ENCODE measurements at places on chromosomes 5 and 9. TPM values are rescaled to one million over a fixed set of nuclear protein-coding genes. Genes with fewer than 3 reads are reported as not detected.

The HTR1A gene
- total RNA-seq, result not detected

The SPINK6 gene
- 0.45 TPM for total RNA-seq

The FBP2 gene
- total RNA-seq, result 0.06 TPM

The SLC36A3 gene
- not detected for total RNA-seq

The GABRA1 gene
- total RNA-seq, result not detected

The EGFL7 gene
- 54.3 TPM for total RNA-seq

The CARTPT gene
- not detected for total RNA-seq

The PDE6A gene
- total RNA-seq, result 0.24 TPM

The MYMK gene
- total RNA-seq, result not detected

The CD14 gene
- total RNA-seq, result 4.3 TPM

The DDX4 gene
- total RNA-seq, result not detected

The SPATA31C1 gene
- not detected for total RNA-seq

The ACOT12 gene
- total RNA-seq, result not detected

The SIL1 gene
- 23.7 TPM for total RNA-seq

The NOXA1 gene
- total RNA-seq, result 1.7 TPM

The SCGB3A2 gene
- total RNA-seq, result not detected

The WDR55 gene
- 28.2 TPM for total RNA-seq

The HRCT1 gene
- total RNA-seq, result 0.20 TPM

The FOXD1 gene
- 12.8 TPM for total RNA-seq

The NUP188 gene
- 38.4 TPM for total RNA-seq

The PPP3R2 gene
- not detected for total RNA-seq

The LCN12 gene
- total RNA-seq, result 0.82 TPM

The DNLZ gene
- total RNA-seq, result 40.2 TPM

The FBXW2 gene
- 37.6 TPM for total RNA-seq

The SPINK5 gene
- total RNA-seq, result not detected

The SLC45A2 gene
- total RNA-seq, result not detected

The RIGI gene
- total RNA-seq, result 2.4 TPM

The CDKN2B-AS1 gene
- not detected for total RNA-seq

The RLN1 gene
- total RNA-seq, result not detected

The OTULINL gene
- 24.0 TPM for total RNA-seq

The ENTPD2 gene
- total RNA-seq, result 3.3 TPM

The KIF4B gene
- 0.06 TPM for total RNA-seq

The TLX3 gene
- total RNA-seq, result not detected

The LCN1 gene
- 0.20 TPM for total RNA-seq

The ACTL7B gene
- total RNA-seq, result 0.07 TPM

The HMMR gene
- total RNA-seq, result 21.5 TPM

The OTP gene
- 0.13 TPM for total RNA-seq

The GHR gene
- 0.03 TPM for total RNA-seq

The EIF4E1B gene
- total RNA-seq, result not detected

The TOR1B gene
- 26.7 TPM for total RNA-seq

The CETN3 gene
- 22.4 TPM for total RNA-seq

The GFI1B gene
- 0.10 TPM for total RNA-seq

The CLIC3 gene
- 2.3 TPM for total RNA-seq

The GABBR2 gene
- 0.49 TPM for total RNA-seq

The LPCAT1 gene
- 161 TPM for total RNA-seq

The INSL6 gene
- total RNA-seq, result not detected

The GARNL3 gene
- 2.4 TPM for total RNA-seq

The CATSPER3 gene
- total RNA-seq, result 0.22 TPM

The MUSK gene
- not detected for total RNA-seq

The AHRR gene
- 3.9 TPM for total RNA-seq

The FRRS1L gene
- total RNA-seq, result 0.15 TPM

The DMRT3 gene
- total RNA-seq, result not detected

The TENT4A gene
- 17.5 TPM for total RNA-seq

The LTC4S gene
- not detected for total RNA-seq

The BARX1 gene
- total RNA-seq, result 12.8 TPM

The CDC20B gene
- total RNA-seq, result 0.07 TPM

The CD180 gene
- not detected for total RNA-seq

The BNC2 gene
- 6.2 TPM for total RNA-seq

The LRRC26 gene
- total RNA-seq, result 1.5 TPM
